HL-60 (cell line): ENCODE measurements at places on chromosomes 5 and 9.

DNA sequence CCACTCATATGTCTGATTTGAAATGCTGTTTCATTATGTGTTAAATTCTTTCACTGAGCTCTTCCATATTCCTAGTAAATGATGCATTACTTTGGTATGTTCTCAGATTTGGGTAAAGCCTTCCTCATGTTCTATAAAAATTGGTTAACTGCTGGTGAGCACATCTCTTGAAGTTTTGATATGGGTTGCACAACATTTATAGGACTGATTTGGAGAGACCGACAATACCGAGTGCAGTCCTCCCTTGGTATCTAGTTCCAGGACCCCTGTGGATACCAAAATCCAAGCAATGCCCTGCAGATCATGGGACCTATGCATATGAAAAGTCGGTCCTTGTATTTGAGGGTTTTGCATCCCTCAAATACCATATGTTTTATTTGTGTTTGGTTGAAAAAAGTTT is 37.8 kb downstream of the WDR36 start:
- no peak for DNase-seq

GRCh38 chr9:15722888-15723287 is 170.0 kb downstream of the CCDC171 start:
- no peak for DNase-seq

- DNase-seq = peak; percentile 68
These were observed 53.5 kb downstream of the ZFR start for GRCh38 chr5:32390819-32391591.

DNA sequence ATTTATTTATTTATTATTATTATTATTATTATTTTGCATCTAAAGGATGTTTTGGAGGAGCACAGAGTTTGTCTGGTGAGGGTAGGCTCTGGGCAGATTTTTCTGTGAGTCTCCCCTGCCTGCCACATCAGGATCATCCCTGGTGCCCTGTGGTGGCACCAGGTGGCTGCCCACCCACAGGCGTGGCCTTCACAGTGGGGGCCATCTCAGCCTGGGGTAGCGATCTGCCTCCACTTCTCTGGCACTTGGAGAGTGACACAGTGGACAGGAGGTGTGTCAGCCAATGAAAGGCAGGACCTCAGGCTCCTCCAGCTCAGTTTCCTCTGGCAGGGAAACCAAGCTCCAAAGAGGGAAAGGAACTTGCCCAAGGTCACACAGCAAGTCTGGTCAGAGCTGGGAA is 30.0 kb downstream of the SLC6A7 start:
- DNase-seq = no peak

DNA sequence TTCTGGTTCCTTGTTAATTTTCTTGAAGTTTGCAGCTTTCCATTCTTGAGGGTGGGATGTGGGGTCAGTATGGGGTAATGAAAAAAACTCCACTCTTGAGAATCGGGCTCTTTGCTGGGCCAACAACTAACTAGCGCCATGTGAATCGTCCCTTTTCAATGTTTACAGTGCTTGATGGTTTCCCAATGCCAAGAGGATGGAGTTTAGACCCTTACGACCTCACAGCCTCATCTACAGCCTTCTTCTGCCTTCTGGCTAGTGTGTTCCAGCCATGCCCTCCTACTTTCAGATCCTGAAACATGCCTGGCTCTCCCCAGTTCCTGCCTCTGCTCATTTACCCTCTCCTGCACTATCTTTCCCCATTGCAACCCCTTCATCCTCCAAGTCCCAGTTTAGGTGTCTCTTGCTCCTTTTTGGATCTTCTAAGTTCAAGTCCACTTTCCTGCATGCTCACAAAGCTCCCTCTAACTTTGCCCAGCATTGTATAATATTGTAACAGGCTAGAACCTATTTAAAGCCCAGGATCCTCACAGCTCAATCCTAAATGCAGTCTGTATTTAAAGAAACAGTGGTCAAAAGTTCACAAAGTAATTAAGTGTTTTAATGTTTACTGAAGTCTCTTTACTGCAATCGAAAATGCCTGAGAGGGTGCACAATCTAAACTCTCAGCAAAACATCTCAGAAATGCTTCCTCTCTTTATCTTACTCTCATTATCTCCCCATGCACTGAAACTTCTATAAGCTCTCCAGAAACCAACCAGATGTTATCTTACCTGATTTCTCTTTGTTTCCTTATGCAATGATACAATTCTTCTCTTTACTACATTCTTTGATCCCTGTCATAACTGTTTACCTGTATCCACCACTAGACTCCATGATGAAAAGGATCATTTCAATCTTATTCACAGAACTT is 20.6 kb upstream of the CAST start:
- DNase-seq = no peak

GRCh38 chr9:136429683-136430491 is 9.8 kb downstream of the INPP5E start:
- DNase-seq = no peak

DNA sequence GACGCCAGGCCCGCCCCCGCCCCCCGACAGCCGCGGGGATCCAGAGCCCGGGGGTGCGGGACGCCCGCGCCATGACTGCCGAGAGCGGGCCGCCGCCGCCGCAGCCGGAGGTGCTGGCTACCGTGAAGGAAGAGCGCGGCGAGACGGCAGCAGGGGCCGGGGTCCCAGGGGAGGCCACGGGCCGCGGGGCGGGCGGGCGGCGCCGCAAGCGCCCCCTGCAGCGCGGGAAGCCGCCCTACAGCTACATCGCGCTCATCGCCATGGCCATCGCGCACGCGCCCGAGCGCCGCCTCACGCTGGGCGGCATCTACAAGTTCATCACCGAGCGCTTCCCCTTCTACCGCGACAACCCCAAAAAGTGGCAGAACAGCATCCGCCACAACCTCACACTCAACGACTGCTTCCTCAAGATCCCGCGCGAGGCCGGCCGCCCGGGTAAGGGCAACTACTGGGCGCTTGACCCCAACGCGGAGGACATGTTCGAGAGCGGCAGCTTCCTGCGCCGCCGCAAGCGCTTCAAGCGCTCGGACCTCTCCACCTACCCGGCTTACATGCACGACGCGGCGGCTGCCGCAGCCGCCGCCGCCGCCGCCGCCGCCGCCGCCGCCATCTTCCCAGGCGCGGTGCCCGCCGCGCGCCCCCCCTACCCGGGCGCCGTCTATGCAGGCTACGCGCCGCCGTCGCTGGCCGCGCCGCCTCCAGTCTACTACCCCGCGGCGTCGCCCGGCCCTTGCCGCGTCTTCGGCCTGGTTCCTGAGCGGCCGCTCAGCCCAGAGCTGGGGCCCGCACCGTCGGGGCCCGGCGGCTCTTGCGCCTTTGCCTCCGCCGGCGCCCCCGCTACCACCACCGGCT is 1.0 kb downstream of the FOXE1 start:
- peak; percentile 82 for DNase-seq

- no peak for DNase-seq
These were observed 7.2 kb upstream of the LIFR start for GRCh38 chr5:38563624-38564023.

DNA sequence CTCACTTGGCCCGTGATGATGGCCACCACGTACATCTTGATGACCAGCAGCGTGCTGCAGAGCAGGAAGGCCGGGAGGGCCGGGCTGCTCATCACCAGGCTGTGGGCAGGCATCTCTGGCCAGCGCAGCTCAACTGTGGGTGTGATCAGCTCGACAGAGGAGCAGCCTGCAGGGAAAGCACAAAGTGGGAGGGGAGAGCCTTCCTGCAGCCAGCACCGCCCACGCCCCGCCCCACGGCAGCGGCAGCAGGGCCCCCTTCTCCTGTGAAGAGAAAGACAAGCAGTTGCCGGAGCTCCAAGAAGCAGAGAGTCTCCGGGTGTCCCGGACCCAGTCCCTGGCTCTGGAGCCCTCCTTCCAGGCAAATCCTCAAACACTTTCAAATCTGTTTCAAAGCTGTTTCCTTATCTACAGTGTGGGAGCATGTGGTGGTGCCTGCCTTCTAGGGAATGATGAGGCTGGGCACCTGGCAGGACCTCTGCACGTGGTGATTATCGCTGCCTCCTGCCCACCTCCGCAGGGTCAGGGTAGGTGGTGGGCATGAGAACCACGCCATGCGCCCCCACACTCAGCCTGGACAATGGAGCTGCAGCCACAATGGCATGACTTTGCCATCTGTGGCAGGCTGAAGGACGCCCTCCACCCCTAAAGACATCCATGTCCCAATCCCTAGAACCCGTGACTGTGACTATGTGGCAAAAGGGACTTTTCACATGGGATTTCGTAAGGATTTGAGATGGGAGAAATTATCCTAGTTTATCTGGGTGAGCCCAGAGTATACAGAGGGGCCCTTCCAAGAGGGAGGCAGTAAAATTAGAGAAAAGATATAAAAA is at the start of gene PTGES:
Gene PTGES, minus strand, starts transcription at position 143 of the 830 bp plus-strand sequence. Its CDS starts 30 bp downstream, at position 113.
- DNase-seq = no peak

DNA sequence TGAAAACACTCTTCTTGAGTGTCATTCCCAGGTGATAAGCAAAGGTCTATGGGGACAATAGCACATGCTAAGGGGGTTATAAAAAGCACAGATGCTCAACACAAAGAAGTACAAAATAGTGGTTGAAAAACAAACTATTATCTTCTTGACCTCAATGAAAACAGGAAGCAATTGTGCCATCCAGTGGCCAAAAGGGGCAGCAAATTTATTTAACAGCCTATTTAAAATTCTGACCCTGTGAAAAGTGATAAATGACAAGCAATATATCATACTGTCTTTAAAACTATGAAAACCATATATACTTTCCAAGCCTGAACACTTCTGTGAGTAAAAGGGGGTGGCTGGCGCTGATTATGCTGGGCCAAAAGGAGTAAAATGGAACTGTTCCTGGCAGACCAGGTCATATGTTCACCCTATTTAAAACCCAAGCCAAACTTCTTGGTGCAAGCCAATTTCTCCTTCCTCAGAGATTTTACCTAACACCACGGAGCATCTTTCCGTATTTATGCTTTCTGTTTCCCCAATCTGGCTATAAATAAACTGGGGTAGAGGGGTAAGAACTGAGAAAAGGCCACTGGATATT is 29.7 kb downstream of the TEX10 start:
- DNase-seq = peak; percentile 30

- no peak for DNase-seq
These were observed 63.9 kb downstream of the PCDH1 start for GRCh38 chr5:141814064-141814964.

DNA sequence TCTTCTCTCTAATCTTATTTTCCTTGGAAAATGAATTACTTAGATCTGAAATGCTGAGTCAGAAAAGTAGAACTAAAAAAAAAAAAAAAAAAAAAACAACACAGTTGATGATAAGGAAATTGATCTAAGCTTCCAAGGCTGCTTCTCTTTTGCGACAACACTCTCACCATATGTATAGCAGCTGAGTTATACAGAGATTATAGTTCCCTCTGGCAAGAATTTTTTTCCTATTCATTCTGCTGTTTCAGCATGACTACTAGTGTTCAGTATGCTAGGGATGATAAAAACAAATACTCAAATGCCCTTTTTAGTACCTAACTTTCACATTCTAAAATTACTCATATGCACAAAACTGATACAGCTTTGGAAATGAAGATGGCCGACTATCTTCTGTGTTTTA is 267.3 kb downstream of the MLLT3 start:
- no peak for DNase-seq

- DNase-seq = no peak
These were observed 1.8 kb upstream of the ZNF354A start for GRCh38 chr5:178732281-178732680.

DNA sequence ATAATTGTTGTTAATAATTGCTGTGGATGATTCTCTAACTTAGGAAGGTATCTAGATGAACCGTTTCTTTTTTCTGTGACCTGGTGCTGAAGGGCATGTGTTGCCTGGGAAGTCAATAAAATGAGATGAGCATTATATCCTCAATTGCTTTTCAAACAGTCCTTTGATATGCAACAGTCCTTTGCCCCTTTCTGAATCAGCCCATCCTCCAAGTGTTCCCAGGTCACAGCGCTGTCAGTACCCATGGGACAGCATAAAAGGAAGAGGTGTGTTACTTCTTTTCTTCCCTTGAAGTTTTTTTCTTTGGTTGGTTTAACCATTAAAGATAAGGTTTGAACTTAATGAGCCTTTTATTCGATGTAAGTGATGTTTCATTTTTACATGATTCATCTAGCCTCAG is 651.8 kb downstream of the SEMA5A start:
- DNase-seq = no peak

GRCh38 chr9:93577078-93577974 is 942 bp downstream of the PHF2 start:
- DNase-seq = no peak

DNA sequence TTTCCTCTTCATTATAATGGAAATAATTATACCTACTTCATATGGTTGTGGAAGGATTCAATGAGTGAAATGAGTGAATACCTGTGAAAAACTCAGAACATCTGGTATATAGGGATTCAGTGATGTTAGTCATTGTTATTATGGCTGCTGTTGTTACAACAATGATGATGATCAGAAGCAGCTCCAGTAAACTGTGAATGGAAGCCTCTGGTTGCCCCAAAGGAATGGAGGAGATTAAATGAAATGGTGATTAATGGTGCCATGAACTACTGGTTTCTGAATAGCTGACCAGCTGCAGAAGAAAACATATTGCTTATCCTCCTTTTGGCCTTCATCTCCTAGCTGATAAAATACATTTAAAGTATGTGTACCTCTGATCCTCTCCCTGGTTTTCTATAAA is 372.0 kb downstream of the ARHGEF28 start:
- DNase-seq = no peak

DNA sequence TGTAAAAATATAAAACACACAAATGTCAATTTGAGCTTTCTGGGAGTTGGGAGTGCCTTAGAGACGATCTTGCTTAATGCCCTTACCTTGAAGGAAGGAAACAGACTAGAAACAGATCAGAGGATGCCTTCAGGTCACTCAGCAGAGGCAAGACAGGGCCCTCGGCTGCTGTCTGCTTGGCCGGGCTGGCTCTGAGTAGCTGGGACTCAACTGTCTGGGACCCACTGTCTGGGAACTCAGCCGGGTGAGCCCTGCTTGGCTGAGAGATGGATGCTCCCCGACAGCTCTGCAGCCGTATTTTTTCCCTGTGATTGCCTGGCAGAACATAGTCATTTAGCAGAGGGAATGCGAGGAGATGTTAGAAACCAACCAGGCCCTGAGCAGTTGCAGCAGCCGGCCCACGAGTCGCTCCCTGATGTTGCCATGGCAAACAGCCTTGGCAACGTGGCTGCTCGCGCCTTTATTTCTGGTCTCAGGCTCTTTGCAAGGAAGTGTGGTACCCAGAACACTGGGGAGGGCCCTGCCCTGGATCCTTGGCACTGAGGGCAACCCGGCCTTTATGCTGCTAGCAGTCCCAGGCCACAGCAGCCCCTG is 10.9 kb downstream of the PPARGC1B start:
- DNase-seq = no peak
